ENCODE measurements at places on chromosomes 1 and 21.

GRCh38 chr1:84573481-84573966 is 716 bp downstream of the CTBS start:
- DNase-seq, result no peak

DNA sequence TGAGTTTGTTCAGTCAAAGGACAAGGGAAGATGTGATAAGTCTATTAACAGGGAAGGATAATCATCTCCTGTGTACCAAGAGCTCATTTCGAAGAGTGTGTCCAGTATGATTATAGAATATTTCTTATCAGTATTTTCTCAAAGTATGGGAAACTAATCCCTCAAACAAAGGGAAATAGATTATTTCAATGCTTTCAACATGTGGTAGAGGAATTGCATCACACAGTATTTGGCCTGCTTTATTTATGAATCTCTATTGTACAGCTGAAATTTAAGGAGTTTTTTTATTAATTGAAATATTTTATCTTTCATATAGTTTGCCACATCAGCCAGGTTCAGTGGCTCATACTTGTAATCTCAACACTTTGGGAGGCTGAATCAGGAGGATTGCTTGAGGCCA is 151.0 kb downstream of the CLEC20A start:
- DNase-seq, result no peak

DNA sequence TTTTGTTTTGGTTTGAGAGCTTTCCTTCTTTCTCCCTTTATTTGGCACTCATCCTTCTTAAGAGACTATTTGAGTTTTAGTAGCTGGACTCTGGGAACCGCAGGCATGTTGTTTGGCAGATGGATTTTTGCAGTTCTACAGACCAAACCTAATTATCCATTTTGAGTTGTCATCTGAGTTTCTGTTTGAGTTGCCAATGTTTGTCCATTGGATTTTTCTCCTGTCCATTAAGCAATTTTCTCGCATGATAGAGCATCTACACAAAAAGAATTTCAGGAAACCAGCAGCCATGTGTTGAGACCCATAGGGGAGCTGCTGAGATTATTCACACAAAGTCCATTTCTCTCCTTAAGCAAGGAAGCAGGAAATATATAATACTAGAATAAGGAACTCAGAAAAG is 17.2 kb upstream of the CXADR start:
- DNase-seq, result no peak

- no peak for DNase-seq
Observed at GRCh38 chr1:20538760-20539551, 13.4 kb upstream of the FAM43B start.

GRCh38 chr1:239976130-239976968 is 115.3 kb upstream of the FMN2 start:
- DNase-seq, result no peak

GRCh38 chr1:44267438-44267837 is 54.2 kb downstream of the DMAP1 start:
- DNase-seq, result no peak

DNA sequence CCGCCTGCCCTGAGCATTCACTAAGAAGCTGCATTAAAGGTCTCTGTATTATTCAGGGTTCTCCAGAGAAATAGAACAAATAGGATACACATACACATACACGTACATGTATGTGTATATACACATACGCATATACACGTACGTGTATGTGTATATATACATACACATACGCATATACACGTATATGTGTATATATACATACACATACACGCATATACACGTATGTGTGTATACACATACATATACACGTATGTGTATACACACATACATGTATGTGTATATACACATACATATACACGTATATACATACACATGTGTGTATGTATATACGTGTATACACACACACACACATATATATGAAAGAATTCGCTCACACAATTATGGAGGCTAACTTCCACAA is 108.9 kb upstream of the BARHL2 start:
- DNase-seq, result no peak
